Lung (tissue), 17 donors: ENCODE measurements at places on chromosomes 11 and 22. TPM values are rescaled to one million over a fixed set of nuclear protein-coding genes. Genes with fewer than 3 reads are reported as not detected.

DNA sequence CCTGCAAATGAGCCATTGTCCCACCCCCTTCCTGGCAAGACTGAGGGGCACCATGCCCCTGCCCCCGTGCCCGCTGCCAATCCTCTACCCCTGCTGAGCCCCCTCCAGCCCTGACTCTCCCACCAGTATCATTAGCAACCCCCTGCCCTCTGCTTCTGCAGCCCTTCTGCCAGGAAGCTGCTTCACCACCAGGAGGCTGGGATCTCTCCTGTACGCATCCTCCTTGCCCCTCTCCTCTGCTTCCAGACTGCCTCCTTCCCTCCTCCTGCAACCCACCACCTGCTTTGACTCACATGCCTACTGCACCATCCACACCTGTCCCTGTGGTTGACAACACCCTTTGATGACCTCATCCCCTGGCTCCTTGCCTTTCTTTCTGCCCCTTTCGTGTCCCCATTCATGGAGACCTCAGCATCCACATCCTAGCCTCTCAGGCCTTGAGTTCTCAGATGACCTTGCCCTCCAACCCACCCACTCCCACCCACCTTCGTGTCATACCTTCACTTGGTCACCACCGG, 13.4 kb upstream of the PNPLA3 start:
- H3K27me3 ChIP-seq, result peaks cover 7% of the 10 kb centered on the region
- no peak overlapping the region for H3K27ac ChIP-seq
- no peak overlapping the region for H3K4me3 ChIP-seq
- no peaks in the 10 kb centered on the region for H3K36me3 ChIP-seq
- no peaks in the 10 kb centered on the region for H3K4me1 ChIP-seq
- DNase-seq, result no peak

The FOLR1 gene
- 120 TPM for total RNA-seq

DNA sequence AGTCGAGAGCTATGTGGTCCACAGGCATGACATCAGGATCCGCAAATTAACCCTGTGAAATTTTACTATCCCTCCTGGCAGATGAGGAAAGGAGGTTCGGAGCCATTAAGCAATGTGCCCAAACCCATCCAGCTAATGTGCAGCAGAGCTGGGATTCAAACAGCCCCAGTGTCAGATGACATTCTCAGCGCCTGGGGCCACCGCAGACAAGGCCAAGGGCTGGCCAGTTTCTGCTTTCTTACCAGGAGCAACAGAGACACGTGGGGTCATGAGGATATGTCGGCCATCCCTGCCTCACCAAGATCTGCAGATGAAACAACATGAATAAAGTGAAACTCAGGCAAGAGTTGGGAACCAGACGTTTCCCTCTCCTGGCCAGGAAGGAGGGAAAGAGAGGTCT, 110.2 kb downstream of the TENM4 start:
- H3K27ac ChIP-seq, result no peak overlapping the region
- no peaks in the 10 kb centered on the region for H3K27me3 ChIP-seq
- H3K4me1 ChIP-seq, result no peaks in the 10 kb centered on the region
- no peak for DNase-seq

DNA sequence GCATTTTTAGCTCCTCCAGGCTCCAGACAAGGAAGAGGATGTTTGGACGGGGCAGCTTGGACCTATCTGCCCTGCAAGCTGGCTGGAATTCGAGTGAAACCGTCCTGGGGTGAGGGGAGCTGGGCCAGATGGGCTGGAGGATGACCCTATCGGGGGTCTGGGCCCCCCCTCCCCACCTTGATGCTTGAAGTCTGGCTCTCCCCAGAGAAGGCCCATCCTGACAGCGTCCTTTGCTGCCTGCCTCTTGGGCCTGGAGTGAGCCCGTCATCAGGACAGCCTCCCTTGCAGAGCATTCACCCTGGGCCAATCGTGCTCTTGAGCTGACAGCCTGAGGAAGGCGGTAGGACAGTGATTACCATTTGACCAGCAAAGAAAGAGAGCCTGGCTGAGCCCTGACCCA, 5.3 kb upstream of the PDGFB start:
- DNase-seq, result no peak
- H3K27me3 ChIP-seq, result no peaks in the 10 kb centered on the region
- no peaks in the 10 kb centered on the region for H3K36me3 ChIP-seq
- H3K4me3 ChIP-seq, result no peak overlapping the region
- H3K27ac ChIP-seq, result no peak overlapping the region

The OSBPL5 gene
- 51.5 TPM for total RNA-seq

DNA sequence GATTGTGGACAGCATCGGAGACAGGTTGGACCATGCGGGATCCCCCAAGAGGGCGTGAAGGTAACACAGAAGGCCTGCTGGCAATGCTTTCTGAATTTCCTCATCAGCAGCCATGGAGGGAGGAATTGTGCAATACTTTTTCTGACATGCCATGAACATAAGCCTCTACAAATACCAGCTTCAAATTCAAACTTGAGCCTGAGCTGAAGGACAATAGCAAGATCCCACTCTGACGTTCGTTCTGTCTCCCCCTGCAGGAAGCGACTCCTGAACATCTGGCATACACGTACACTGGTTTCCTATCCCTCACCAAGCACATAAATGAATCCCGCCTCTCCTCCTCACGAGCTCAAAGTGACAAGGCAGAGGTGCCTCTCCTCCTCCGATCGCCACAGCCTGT, 312.2 kb downstream of the BRD1 start:
- no peak for DNase-seq
- H3K27ac ChIP-seq, result no peak overlapping the region
- H3K36me3 ChIP-seq, result no peaks in the 10 kb centered on the region
- no peaks in the 10 kb centered on the region for H3K4me1 ChIP-seq
- H3K27me3 ChIP-seq, result peaks cover 5% of the 10 kb centered on the region
- H3K4me3 ChIP-seq, result no peak overlapping the region

DNA sequence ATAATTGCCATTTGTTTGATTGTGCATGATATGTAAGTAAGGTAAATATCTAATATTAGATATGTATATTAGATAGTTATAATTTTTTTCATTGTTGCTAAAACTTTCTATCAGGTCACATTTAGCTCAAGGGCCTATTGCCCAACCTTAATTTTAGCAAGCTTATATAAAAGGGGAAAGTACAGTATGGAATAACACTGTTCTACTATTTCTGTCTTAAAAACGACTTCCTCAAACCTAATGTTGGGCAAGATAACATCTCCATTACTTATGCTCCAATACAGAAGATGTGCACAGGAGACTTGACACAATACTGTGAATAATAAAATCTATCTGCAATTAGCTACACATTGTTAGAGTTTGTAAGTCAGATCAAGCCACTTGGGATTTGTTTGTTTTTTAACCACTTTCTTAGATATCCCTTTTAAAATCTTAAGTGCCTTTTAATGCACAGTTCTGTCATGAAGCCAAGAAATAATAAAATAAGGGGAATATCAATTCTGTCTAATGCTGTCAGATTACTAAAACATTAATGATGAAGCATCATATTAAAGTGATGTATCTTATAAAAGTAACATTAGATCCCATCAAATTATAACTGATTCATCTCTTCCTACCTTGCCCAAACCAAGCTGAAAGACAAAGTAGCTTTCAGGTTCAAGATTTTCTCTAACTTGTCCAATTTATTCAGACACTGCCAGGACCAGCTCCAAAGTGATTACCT, 98.1 kb downstream of the SIK3 start:
- no peak for DNase-seq
- no peaks in the 10 kb centered on the region for H3K27me3 ChIP-seq
- no peak overlapping the region for H3K27ac ChIP-seq
- peaks cover 1% of the 10 kb centered on the region for H3K36me3 ChIP-seq
- H3K4me1 ChIP-seq, result no peaks in the 10 kb centered on the region

- H3K27ac ChIP-seq, result no peak overlapping the region
- no peak overlapping the region for H3K4me3 ChIP-seq
- DNase-seq, result peak; percentile 80
- H3K4me1 ChIP-seq, result peaks cover 3% of the 10 kb centered on the region
Observed at GRCh38 chr11:111598559-111598958, 3.7 kb upstream of the SIK2 start.
